ENCODE measurements at places on chromosomes 7 and 10.
A peak's percentile ranks its signal among the peaks of the same experiment; 100 is the strongest.

DNA sequence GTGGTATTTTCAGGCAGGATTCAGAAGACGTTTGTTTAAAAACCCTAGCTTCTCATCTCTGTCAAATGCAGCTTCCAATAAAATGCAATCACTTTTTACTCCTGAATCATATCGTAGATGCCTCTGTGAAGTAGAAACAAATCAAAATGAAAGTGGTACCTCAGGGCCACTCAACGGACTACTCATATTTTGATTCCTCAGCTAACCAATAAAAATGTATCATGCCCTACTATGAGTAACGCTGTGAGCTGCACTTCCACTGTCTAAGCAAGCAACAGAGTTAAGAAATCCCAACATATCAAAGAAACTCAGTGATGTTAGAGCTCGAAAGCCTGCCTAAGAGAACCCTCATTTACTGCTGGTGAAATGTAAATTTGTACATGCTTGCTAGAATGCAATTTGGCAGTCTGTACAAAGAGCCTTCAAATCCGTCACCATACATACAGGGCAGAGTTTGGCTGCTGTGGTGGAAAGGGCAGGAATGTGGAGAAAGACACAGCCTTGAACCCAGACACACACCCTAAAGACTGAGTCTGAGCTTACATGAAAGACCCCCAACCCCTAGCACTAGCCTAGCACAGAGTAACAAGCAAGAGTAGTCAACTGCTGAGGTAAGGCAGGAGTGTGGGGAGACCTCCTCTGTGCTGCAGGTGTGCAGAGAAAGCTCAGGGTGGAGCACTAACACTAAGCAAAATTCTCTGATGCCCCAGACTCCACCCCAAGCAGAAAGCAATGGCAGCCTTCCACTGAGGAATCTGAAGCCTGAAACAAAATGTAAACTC is 151.5 kb downstream of the ANK3 start:
- DNase-seq: peak; percentile 64

- peak; percentile 52 for DNase-seq
Observed at GRCh38 chr7:17015598-17016031, 133.8 kb upstream of the AGR3 start.

- peak; percentile 84 for DNase-seq
Observed at GRCh38 chr10:119235356-119235755, 28.0 kb downstream of the GRK5 start.

GRCh38 chr10:112467541-112468075 is 20.6 kb downstream of the VTI1A start:
- DNase-seq: no peak

DNA sequence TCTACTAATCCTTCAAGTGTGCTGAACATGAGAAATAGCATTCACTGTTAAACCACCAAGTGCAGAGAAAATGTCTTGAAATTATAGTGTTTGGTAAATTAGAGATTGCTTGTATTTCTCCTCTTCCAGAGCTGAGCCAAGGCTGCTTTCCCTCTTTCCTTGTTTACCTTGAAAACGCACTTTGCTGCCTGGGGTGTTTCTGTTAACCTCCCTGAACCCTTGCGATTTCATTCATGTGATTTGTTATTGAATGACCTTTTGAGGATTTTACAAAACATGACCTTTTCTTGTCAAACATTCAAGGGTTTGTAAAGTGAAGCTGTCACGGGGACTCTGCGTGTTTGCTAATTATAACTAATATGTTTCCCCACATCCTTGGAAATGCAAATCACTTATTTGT is 169.4 kb downstream of the LRMDA start:
- DNase-seq: no peak

GRCh38 chr10:75487087-75487754 is 55.8 kb downstream of the LRMDA start:
- peak; percentile 73 for DNase-seq

- peak; percentile 89 for DNase-seq
Observed at GRCh38 chr7:35906191-35906908, 105.5 kb downstream of the SEPTIN7 start.

GRCh38 chr7:150686030-150686631 is 625 bp downstream of the GIMAP2 start:
- no peak for DNase-seq

DNA sequence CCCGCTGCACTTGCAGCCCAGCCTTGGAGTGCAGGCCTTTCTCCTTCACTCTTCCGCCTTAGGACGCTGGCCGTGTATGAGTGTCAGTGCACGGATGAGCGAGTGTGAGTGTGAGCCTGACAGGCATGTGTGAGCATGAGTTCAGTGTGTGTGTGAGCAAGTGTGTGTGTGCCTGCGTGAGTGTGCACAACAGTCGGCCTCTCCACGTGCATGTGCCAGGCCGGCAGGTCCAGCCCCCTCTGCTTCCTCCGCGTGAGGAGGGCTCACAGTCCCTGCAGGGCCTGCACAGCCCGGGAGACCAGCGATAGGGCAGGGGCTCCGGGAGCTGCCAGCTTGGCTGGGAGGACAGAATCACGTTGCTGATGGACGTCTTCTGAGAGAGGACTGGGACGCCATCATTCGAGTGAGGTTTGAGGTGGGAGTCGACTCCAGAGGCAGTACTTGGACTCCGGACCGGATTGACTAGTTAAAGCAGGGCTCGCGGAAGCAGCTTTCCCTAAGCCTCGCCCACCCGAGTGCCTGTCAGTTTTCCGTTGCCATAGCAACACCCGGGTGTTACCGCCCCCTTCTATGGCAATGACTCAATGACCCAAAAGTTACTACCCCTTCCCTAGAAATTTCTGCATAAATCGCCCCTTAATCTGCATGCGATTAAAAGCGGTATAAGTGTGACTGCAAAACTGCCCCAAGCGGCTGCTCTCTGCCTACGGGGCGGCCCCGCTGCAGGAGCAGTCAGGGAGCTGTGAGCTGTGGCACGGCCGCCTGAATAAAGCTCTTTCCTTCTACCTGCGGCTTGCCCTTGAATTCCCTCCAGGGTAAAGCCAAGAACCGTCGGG is 19.6 kb upstream of the CFAP46 start:
- DNase-seq: peak; percentile 80
